BJ (cell line): ENCODE measurements at places on chromosomes 5 and 9. TPM values are rescaled to one million over a fixed set of nuclear protein-coding genes. Genes with fewer than 3 reads are reported as not detected.

The FGFR4 gene
- polyA plus RNA-seq = 0.10 and 0.12 TPM in 2 replicates

The B4GALT7 gene
- polyA plus RNA-seq = 23.2 and 39.5 TPM in 2 replicates

The CYFIP2 gene
- polyA plus RNA-seq = 4.2 and 4.4 TPM in 2 replicates

The AQP7 gene
- not detected in 2 replicates for polyA plus RNA-seq

The PLAC8L1 gene
- polyA plus RNA-seq = 0.33 TPM in 2 replicates

The EFNA5 gene
- polyA plus RNA-seq = 0.54 and 0.67 TPM in 2 replicates

The CDC20B gene
- polyA plus RNA-seq = not detected in 2 replicates

The GDF9 gene
- 0.15 and 0.20 TPM in 2 replicates for polyA plus RNA-seq

The MSX2 gene
- 1.4 and 2.1 TPM in 2 replicates for polyA plus RNA-seq

The ACTBL2 gene
- polyA plus RNA-seq = 0.05 and 0.07 TPM in 2 replicates

The PCDH12 gene
- 0.01 TPM in 1 of 2 replicates, not detected in the other for polyA plus RNA-seq

The CCL21 gene
- not detected in 2 replicates for polyA plus RNA-seq

The KIF12 gene
- polyA plus RNA-seq = 0.07 TPM in 2 replicates

The CDKN2AIPNL gene
- 10.5 and 18.9 TPM in 2 replicates for polyA plus RNA-seq

The PNPLA7 gene
- 0.40 and 0.63 TPM in 2 replicates for polyA plus RNA-seq

The GRM6 gene
- not detected in 2 replicates for polyA plus RNA-seq

The ZFP2 gene
- 0.17 and 0.32 TPM in 2 replicates for polyA plus RNA-seq

The FUT7 gene
- polyA plus RNA-seq = not detected in 2 replicates

The GFI1B gene
- polyA plus RNA-seq = 0.16 TPM in 1 of 2 replicates, not detected in the other

The FAM221B gene
- polyA plus RNA-seq = not detected in 2 replicates

The ANKRD34B gene
- polyA plus RNA-seq = not detected in 2 replicates

The CRB2 gene
- not detected in 2 replicates for polyA plus RNA-seq

The PCDHGB4 gene
- polyA plus RNA-seq = 11.8 and 12.2 TPM in 2 replicates

The GMCL2 gene
- not detected in 2 replicates for polyA plus RNA-seq

The THBS4 gene
- polyA plus RNA-seq = 0.23 and 0.54 TPM in 2 replicates

The ZFAND5 gene
- polyA plus RNA-seq = 172 and 222 TPM in 2 replicates

The STC2 gene
- 168 and 181 TPM in 2 replicates for polyA plus RNA-seq

The WDR38 gene
- polyA plus RNA-seq = not detected in 2 replicates

The HEMGN gene
- polyA plus RNA-seq = not detected in 2 replicates

The IL13 gene
- not detected in 2 replicates for polyA plus RNA-seq

The KLHL3 gene
- 1.1 and 1.3 TPM in 2 replicates for polyA plus RNA-seq

The SEMA6A gene
- 0.23 and 0.34 TPM in 2 replicates for polyA plus RNA-seq

The CER1 gene
- not detected in 2 replicates for polyA plus RNA-seq

The DIMT1 gene
- polyA plus RNA-seq = 18.5 and 29.4 TPM in 2 replicates

The PTGDS gene
- 0.31 and 0.58 TPM in 2 replicates for polyA plus RNA-seq

The SPATA31A6 gene
- polyA plus RNA-seq = not detected in 2 replicates

The CDX1 gene
- polyA plus RNA-seq = 0.39 and 0.97 TPM in 2 replicates

The MYMK gene
- not detected in 2 replicates for polyA plus RNA-seq
